ENCODE measurements at places on chromosomes 3 and 15. TPM values are rescaled to one million over a fixed set of nuclear protein-coding genes. Genes with fewer than 3 reads are reported as not detected.

DNA sequence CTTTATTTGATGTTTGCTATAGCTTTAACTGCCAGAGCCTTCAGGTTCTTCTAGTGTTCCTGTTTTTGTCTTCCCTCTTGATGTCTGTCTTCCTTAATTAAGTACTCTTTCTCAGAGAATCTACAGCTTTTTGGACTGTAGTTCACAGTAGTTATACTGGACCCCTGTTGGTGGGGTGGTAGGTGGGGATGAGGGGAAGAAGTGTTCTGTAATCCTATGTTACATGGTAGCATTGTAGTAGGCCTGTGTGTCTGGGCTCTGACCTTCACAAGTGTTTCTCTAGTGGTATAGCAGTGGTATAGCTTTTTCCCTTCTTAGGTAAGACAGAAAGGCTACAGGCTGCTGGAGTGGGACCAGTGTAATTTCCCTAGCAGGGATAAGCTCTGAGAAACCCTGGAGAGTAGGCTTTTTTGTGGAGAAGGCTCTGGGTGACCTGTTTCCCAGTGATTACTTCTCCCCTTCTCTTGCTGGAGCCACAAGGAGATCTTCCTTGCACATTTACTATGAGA, 59.6 kb downstream of the CHRNA7 start:
- no peak for DNase-seq

PCCB gene
- total RNA-seq = 24.1 TPM

DNA sequence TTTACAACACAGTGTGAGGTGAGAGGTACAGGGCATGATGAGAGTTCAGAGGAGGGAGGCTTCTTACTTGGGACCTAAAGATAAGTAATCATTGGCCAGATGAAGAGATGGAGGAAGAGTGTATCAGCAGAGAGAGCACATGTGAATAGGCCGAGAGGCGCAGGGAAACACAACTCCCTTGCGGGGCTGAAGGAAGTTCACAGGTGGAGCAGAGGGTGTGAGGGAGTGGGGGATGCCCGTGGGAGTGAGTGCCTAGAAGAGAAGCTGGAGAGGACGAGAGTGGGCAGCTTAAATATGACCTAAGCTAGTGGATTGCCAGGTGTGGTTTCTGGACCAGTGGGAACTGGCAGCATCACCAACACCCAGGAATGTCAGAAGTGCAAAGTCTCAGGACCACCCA, 98.2 kb upstream of the TBC1D5 start:
- DNase-seq = no peak

GRCh38 chr15:43105778-43106485, at the start of gene UBR1:
TSS of gene UBR1 (minus strand) at chr15:43106038. CDS start at chr15:43106022, 16 bp downstream.
- peak; percentile 90 for DNase-seq

DNA sequence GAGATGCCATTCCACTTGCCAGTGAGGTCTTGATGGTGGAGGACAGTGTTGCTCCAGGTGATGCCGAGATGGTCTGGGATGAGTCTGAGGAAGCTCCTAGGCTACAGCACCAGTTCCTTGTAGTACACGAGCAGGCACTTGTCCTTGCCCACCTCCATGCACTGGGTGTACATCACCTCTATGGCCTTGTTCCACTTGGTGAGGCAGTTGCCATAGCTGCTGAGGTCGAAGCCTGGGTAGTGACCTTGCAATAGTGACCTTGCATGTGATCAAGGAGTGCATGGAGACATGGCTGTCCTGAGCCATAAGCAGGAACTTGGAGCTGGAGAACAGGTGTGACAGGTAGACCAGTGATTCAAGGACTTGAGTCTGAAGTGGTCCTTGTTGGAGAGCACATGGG, 47.6 kb downstream of the CDIN1 start:
- no peak for DNase-seq

- no peak for DNase-seq
These were observed 32.7 kb downstream of the EDEM1 start for GRCh38 chr3:5220193-5220592.

CLDN11 gene
- 75.1 TPM for total RNA-seq

GRCh38 chr15:101346928-101347327, 51.9 kb upstream of the SNRPA1 start:
- no peak for DNase-seq

HGD gene
- not detected for total RNA-seq

GRCh38 chr3:72950801-72951200, 45.8 kb upstream of the PPP4R2 start:
- DNase-seq = no peak

- DNase-seq = no peak
These were observed 135.6 kb downstream of the OPA1 start for GRCh38 chr3:193728429-193729087.

DNA sequence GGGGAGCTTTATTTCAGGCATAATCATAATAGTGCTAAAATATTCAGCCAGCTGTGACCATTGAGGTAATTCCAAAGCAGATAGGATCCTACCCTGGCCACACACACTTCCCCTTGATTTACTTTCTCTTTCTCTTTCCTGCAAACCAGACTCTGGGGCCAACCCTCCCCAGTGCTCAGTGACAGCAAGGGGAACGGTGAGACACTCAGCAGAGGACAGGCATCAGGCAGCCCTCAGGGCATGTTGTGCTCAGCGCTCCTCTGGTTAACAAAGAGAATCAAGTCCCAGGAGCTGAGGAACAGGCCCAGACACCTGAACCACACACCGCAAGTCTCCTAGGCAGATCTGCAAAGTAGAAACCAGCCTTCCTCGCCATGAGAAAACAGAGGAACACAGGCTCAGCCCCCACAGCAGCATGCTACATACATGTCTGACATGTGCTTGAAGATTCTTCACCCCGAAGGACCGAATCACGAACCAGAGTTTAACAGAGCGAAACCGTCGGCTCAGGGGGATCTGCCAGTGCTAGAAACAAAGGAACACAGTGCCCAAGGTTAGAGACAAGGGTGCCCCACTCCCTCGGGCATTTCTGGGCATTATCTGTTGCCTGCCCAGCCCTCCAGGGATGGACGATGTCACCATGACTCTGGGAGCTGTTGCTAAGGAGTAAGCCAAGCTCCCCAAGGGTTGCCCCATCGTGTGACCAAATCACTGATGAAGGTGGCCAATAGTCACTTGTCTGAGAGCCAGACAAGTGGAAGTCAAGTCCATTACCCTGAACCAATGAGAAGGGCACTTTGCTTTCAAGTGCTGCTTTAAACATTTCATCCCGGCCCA, 17.5 kb downstream of the HDC start:
- DNase-seq = no peak

- no peak for DNase-seq
These were observed 67.9 kb upstream of the BCL6 start for GRCh38 chr3:187813198-187813597.

GRCh38 chr3:120498556-120499346, 48.0 kb upstream of the FSTL1 start:
- peak; percentile 41 for DNase-seq

UNC13C gene
- total RNA-seq = 1.8 TPM

UMPS gene
- total RNA-seq = 27.5 TPM

IRAK2 gene
- 1.4 TPM for total RNA-seq

PRR20G gene
- total RNA-seq = not detected

SERINC4 gene
- 0.22 TPM for total RNA-seq

CLDN1 gene
- total RNA-seq = 13.1 TPM

MST1 gene
- total RNA-seq = 17.3 TPM

IGDCC3 gene
- 1.8 TPM for total RNA-seq

DNA sequence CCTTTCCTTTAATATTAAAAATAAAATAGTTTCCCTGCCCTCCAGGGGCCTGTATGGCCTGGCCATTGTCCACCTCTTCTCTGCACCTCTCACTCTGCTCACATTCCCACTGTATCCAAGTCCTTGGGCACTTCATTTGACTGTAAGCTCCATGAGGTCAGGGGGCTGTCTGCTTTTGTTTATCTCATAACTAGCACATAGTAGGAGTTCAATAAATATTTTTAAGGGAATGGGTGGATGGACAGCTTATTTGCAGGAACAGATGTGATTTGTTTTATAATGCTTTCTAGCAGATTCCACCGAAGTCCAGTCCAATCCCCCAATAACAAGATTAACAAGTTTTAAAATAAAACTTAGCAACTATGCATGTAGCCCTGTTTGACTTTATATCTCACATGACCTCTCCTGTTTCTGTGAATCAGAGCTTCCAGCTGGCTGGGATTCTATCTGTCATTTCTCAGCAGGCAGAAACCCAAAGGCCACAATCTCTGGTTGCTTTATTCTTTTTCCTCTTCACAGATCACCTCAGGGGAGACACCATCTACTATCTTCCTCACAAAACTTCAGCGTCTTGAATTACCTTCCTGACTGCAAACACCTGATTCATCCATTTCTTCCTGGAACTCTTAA, 123.0 kb upstream of the NR2F2 start:
- no peak for DNase-seq

GRCh38 chr3:195911041-195911945, 2.9 kb upstream of the TNK2 start:
- no peak for DNase-seq

- no peak for DNase-seq
These were observed 189.5 kb upstream of the WNT5A start for GRCh38 chr3:55676643-55677042.

DNA sequence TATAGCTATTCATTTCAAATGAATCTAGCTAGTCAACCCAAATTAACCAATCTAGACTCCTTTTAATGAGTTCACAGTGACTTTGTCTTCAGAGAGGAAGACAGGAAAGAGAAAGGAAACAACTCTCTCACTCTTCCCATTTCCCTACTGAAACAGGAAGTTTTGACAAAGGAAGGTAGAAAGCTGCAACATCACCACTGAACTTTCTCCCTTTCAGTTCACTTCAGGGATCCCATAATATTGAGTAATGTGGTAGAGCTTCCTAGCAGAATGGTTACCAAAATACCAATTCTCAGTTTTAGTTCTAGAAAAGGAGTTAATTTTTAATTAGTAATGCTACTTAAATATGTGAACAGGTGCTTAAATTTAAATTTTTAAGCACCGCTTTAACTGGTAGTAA, 7.5 kb downstream of the VPS13C start:
- no peak for DNase-seq

- no peak for DNase-seq
These were observed 588.7 kb upstream of the CBLB start for GRCh38 chr3:106457281-106458180.

DNA sequence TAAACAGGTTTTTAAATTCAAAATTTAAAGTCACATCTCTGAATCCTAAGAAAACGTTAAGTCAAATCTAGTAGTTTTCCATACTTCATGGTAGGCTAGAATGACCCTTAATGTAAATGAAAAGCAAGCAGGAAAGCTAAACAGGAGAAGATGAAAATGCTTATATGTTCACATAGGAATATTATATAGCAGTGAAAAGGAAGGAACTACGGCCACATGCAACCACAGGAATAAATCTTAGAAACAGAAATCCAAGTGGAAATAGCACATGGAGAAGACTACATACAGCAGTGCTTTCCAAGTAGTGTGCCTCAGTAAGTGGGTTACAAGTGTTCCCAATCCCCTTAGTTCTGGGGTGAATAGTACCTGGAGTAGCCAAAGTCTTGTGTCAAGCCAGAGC, 296.2 kb downstream of the FHIT start:
- no peak for DNase-seq

GRCh38 chr3:128610451-128611070, 40.1 kb downstream of the RPN1 start:
- no peak for DNase-seq

DNA sequence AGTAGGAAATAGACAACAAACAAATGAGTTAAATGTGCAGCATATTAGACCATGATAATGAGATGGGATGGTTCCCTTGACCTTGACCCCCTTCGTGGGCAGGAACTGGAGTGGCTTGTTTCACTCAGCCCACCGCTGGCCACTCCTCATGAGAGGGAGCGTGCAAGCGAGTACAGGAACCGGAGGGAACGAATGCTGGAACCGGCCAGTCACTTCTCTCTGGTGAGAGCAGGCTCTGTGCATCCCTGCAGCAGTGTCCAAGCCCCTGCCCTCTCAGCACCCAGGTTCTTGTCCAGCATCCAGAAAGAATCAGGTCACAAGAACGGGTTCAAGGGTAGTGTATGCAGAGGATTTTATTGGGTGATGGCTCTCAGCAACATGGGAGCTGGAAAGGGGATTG, 17.2 kb upstream of the IREB2 start:
- DNase-seq = no peak

DNA sequence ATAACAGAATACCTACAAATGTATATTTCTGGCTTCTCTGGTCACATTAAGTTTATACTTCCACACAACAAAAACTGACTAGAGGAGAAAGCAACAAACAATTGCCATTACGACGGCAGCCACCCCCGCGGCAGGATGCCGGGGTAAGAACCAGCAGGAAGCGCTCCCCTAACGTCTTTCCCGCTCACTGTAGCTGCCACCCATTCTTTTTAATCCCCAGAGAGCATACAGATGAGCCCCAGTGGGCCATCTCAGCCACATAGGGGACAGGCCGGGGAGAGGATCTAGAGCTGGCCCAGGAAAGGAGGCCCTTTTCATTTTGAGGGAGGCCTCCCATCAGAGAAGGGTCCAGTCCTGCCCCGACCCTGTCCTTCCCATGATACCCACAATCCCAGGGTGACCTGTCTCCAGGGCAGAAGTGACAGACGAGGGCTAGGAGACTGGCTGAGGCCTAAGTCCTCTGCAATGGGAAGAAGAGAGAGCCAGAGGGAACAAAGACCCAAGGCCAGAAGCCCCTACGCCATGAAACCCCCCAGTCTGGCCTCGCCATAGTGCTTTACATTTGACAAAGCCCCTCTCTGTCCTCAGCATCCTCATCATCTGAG, 3.6 kb upstream of the CALML4 start:
- DNase-seq = no peak

- DNase-seq = no peak
These were observed 6.7 kb downstream of the IDH2 start for GRCh38 chr15:90095521-90095959.

GRCh38 chr3:187247398-187247797, 44.1 kb downstream of the MASP1 start:
- no peak for DNase-seq

DNA sequence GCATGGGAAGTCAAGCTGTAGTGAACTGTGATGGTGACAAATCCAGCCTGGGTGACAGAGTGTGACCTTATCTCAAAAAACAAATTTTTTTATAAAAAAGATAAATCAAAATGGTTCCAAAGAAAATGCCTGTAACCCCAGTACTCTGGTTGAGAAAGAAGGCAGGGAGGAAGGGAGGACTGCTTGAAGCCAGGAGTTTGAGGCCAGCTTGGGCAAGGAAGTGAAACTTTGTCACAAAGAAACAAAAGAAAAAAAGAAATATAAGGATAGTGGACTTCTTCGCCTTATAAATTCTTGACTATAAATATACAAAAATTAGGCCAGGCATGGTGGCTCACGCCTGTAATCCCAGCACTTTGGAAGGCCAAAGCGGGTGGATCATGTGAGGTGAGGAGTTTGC, 34.1 kb downstream of the SMARCC1 start:
- no peak for DNase-seq
